ENCODE measurements at places on chromosomes 3 and 15.

DNA sequence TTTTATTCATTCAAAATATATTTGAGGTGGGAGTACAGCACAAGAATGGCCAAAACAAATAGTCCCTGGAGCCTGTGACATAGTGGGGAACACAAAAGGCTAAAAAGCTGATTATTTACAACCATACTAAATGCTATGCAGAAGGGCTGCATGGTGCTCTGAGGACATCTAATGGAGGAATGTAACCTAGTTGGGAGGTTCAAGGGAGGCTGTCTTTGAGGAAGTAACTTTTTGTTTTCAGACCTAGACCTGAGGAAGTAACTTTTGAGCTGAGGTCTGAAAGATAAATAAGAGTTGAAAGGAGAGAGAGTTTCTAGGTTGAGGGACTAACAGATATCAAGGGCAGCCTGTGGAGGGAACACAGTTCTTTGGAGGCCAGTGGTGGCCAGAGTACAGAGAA, 34.8 kb upstream of the RASA2 start:
- DNase-seq: peak; percentile 58

DNA sequence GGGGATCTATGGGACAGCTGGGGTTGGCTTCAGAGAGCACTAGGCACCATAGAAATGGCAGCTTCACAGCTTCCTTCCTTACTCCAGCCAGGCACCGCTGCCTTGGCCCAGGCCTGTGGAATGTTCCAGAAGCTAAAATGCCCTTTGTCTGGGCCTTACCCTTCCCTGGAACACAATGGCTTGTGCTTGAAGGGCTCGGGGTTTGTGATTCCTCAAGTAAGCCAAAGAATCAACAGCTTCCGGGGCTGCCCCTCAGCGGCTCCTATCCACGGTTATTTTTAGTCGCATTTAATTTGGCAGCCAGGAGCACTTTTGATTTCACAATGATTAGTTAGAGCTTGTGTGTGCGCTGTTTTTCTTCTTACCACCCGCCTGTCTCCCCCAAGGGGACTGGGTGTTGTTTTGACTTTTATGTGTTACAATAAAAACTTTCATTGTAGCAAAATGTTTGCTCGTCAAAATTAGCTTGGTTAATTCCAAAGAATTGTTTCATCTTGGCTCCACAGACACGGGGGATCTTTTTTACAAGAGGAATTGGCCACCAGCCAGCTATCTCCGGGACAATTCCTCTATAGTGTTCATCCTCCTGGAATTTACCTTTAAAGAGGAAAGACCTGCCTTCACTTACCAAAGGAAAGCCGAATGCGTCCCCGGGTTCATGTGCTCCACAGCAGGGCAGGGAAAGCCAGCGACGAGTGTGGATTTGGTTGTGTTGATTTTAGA, 73.8 kb downstream of the TLE3 start:
- DNase-seq: peak; percentile 76

- no peak for DNase-seq
Observed at GRCh38 chr3:150917951-150918350, 12.7 kb upstream of the MINDY4B start.

- DNase-seq: no peak
Observed at GRCh38 chr15:35466476-35466875, 79.5 kb downstream of the DPH6 start.

GRCh38 chr3:60027335-60027734, 977.5 kb upstream of the CFAP20DC start:
- no peak for DNase-seq

DNA sequence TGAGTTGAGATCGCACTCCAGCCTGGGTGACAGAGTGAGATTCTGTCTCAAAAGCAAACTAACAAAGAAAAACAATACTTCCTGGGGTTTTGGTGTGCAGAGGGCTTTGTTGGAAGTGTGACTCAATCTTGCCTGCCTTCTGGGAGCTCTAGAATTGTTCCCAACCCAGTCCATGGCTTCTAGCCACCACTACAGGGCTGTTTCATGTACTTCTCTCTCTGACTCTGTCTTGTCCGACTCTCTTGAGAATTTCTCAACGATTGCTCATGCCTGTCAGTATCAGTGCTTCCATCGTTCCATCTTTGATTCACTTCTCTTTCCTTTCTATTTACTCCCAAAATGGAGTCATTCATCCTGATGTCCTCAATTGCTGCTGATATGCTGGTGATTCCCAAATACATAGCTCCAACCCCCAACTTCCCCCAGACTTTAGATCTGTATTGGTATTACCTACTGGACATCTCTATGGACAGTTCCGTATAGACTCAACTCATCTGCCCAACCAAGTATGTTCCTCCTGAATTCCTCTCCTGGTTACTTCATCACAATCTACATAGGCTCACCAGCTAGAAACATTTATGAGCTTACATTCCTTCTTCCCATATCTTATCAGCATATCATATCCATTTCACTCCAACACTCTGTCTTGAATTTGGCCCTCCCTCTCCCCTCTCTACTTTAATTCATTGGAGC, 1.8 kb upstream of the AP2M1 start:
- DNase-seq: no peak

- no peak for DNase-seq
Observed at GRCh38 chr15:90955624-90956273, 1.1 kb downstream of the RCCD1 start.

GRCh38 chr3:114584734-114585371, 291.0 kb downstream of the TIGIT start:
- DNase-seq: no peak

GRCh38 chr15:69323893-69324430, 25.2 kb downstream of the PAQR5 start:
- no peak for DNase-seq

Data from right lung (tissue), 10 donors.